ENCODE measurements at places on chromosomes 7 and 10. TPM values are rescaled to one million over a fixed set of nuclear protein-coding genes. Genes with fewer than 3 reads are reported as not detected.

- no peak for DNase-seq
Measured at GRCh38 chr10:60031183-60031582, 124.8 kb upstream of the CCDC6 start.

DNA sequence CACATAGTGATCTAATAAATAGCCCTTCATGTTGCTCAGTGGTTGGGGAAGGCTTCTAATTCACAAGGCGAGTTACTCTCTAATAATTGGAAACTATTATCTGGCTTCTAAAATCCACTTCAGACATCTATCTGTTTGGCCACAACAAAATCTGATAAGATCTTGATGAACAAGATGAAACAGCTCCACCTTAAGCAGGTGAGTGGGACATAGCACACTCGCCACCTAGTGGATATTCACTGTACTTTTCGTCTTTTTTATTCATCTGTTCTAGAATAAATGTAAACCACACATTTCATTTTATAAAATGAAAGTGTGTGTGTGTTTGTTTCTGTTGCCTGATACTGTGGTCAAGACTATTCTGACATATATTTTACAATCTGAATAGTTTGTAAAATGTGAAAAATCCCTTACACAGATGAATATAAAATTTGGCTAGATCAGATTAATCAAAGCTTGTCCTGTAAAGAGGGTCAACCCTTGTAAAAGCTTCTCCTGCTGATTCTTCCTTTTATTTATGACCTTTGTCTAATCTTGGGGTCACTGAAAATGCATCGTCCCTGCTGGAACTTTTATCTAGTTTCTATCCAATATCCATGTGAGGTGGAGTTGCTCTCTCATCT is 26.5 kb upstream of the CNTNAP2 start:
- no peak for DNase-seq

DNA sequence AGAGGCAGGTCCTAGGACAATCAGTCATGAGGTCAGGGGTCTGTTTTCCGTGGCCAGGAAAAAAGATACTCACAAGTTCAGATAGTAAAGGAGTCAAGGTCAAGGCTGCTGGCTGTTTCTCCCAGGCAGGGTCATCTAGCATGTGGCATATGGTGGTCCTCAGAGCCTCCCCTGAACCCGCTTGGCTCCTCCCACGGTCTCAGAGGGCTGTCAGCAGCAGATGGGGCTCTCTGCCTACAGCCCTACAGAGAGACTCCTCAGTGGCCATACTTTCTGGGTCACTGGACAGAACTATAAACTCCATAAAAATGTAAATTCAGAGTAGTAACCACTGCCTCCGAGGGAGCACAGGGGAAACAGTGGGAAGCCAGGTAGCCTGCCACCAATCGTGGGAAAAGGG is 11.3 kb upstream of the DRGX start:
- DNase-seq: no peak

DNA sequence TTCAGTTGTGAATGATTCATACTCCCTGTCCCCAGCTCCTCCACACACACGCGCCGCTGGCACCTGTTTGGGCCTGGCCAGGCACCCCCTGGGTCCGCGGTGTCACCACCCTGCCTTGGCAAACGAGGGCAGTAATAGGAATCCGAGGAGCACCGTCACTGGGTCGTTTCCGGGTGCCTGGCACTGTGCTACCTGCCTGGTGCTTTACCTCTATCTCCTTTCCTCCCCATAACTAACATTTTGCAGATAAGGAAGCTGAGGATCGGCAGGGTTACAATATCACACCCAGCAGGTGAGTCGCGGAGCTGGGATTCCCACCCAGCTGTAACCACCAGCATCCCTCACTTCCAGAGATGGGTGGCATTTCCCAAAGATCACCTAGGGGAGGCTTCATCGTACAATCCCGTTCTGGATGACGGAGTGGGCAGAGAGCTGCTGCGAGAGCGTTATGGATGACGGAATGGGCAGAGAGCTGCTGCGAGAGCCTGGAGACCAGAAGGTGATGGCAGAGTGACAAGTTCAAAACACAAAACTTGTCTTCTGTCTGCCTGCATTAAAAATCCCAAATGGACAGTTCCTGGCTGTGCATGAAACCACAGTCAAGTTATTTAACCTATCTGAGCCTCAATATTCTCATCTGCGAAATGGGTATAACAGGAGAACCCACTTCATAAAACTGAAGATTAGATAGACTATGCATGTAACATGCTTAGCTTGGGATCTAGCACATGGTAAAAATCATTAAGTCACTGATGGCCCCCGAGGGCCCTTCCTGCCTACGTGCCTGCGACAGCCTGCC is 1.1 kb upstream of the HSPA12A start:
- no peak for DNase-seq

DNA sequence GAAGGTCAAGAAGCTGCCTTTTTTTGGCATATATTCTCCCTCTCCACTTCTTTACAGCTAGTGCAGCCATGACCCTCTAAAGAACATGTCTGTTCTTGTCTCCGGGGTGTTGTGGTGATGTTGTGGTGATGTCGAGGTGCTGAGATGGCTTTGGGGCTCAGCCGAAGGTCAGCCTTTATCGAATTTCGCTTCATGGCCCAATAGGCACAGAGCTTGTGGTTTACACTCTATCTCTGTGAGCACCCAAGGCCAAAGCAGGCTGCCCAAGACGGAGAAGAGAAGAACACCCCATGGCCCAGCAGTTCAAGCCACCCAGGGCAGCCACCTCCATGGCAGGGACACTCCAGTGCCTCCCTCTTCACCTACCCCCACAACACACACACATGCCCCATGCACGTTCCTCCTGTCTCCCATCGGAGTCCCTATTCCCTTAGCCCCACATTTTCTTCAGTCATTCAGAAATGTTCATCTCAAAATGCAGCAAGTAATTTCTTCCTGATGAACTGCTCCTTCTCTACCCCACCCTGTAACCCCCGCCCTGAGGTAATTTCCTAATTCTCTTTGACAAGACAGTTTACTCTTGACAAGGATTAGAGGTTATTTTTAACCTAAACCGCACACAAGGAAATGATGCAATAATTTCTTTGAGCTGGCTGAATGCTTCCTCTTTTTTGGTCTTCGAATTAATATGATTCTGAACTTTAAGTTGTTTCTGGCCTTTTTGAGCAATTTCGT is 18.6 kb upstream of the ADRB1 start:
- DNase-seq: peak; percentile 18

- DNase-seq: no peak
Measured at GRCh38 chr7:140519007-140519399, 39.7 kb upstream of the MKRN1 start.

GRCh38 chr7:133529861-133530260 is 277.0 kb downstream of the EXOC4 start:
- DNase-seq: no peak

MBL2 gene
- not detected for total RNA-seq

PALD1 gene
- not detected for total RNA-seq

- no peak for DNase-seq
Measured at GRCh38 chr10:29611781-29612381, 22.9 kb downstream of the SVIL start.

HOXA13 gene
- total RNA-seq: 13.1 TPM

DNA sequence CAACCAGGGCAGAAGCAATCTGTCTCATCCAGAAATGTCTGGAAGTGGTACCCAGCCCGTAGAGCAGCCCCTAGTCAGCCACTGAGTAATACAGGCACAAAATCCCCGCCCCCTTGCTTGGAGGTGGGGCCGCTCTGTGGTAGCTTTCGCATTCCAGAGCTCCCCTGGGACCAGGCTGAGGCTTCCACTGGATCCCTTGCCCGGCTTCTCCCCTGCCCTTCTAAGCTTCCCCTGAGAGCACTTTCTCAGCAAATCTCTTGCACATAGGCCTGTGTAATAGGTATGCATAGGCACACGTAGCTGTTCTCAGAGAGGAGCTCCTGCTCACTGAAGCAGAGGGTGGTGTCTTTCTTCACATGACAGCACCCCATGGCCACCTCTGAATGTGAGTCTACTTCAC is 144.2 kb downstream of the BMS1 start:
- no peak for DNase-seq

- no peak for DNase-seq
Measured at GRCh38 chr10:44478876-44479705, 94.2 kb upstream of the CXCL12 start.

- no peak for DNase-seq
Measured at GRCh38 chr7:87797395-87797794, 78.8 kb downstream of the SLC25A40 start.

DNA sequence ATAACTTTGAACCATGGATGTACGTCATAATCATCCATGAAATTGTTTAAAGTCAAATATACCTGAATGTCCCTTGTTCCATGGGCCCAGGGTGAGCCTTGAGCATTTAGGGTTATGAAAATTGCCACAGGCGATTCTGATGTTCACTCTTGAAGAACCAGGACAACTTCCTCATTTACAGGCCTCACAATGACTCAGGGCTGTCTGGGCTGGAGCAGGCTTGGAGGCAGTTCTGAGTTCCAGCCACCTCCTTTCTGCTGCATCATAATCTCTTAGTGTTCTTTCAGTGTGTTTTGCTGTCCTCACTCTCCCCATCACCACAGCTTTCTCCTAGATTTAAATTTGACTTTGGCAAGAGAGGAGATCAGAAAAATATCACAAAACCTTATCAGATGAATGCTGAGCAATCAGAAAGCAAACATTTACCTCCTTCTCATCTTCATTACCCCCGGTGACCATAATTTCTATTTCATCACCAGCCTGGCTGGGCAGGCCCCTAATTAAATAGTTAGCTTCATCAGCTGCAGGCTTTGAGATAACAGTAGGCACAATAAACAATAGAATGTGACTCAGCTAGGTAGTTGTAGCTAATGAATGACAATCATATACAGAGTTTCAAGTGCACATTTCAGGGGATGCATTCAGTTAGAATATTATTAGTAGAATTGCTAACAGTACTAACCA is 571.0 kb downstream of the SH2D4B start:
- DNase-seq: no peak

- DNase-seq: no peak
Measured at GRCh38 chr10:107072028-107072427, 92.5 kb downstream of the SORCS1 start.

DNA sequence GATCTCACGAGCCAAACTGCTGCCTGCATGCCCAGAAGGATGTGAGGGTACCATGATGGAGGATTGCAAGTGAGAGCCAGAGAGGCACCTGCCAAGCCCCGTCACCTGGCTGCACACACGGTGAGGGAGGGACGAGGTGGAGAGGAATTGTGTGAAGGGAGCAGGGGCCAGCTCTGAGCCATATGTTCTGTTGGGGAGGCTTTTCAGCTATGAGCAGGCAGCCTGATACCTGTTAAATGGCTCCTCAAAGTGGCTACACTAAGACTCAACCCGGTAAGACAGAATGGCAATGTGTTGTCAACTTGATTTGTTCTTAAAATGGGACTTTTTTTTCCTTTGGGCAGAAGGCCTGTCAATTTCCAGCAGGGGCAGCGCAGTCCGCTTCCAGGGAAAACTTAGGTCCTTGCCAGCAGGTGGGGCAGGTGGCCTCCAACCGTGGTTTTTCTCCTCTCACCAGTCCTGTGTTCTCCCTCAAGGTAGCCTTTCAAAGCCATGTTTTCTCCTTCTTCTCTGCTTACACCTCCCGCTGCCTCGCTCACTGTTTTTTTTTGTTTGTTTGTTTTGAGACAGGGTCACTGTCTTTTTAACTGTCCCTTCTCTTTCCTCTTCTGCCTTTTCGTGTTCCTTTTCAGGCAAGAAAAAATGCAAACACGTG is 57.7 kb upstream of the ZNRF2 start:
- no peak for DNase-seq

- DNase-seq: no peak
Measured at GRCh38 chr7:122430710-122431109, 126.2 kb upstream of the FEZF1 start.

NUTM2B gene
- not detected for total RNA-seq

- no peak for DNase-seq
Measured at GRCh38 chr7:69025249-69025648, 573.0 kb upstream of the AUTS2 start.

TMEM140 gene
- total RNA-seq: 0.51 TPM

DNA sequence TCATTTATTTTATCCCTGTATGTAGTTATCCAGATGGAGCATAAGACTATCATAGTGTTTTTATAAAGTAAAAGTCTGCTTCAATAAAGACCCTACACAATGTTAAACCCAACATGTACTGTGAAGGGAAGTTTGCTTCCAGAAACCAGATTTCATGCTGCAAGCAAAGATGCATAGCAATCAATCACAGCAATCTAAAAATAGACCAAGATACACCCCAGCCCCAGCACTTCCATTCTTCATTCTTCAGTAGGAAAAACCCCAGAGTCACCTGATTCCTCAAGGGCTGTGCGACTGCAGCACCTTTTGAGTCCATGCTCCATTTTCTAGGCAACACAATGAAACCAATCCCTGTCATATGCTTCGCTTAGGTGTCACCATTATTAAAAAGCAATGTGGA is 66.9 kb upstream of the PDE1C start:
- DNase-seq: no peak

NEUROG3 gene
- total RNA-seq: not detected

GRCh38 chr7:418636-419280 is 100.9 kb downstream of the PDGFA start:
- no peak for DNase-seq

DNA sequence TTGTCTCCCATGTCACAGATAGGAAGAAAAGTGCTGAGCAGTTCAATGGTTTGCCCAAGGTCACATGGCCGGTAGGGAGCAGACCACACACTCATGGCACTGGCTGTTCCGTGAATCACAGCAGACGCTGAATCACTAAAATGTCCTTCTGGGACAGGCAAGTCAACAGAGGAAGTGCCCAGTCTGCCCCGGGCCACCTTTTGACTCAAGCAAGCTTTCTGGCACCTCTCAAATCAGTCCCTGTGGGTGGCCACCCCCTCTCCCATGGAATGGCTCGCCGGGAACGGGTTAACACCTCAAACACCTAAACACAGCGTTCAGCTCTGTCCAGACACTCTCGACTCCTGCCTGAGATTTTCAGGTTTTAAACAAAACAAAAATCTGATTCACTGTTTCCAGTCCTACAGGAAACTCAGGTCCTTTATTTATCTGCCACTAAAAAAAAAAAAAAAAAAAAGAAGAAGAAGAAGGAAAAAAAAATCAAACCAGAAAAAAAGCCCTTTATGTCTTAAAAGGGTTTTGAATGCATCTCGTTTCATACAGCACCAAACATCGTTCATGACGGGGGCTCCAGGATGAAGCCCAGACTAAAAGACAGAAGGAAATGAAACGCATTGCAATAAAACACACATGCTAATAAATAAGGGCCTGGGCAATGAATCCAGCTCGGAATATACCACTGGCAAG is 15.5 kb downstream of the CARD11 start:
- DNase-seq: peak; percentile 2

- peak; percentile 31 for DNase-seq
Measured at GRCh38 chr7:128323459-128324367, 20.0 kb downstream of the RBM28 start.

PHKG1 gene
- 0.50 TPM for total RNA-seq

CLRN3 gene
- total RNA-seq: not detected

- DNase-seq: peak; percentile 82
Measured at GRCh38 chr10:124153023-124153826, 59.8 kb upstream of the CHST15 start.

- no peak for DNase-seq
Measured at GRCh38 chr10:31820096-31820495, 108.5 kb downstream of the ARHGAP12 start.

DNA sequence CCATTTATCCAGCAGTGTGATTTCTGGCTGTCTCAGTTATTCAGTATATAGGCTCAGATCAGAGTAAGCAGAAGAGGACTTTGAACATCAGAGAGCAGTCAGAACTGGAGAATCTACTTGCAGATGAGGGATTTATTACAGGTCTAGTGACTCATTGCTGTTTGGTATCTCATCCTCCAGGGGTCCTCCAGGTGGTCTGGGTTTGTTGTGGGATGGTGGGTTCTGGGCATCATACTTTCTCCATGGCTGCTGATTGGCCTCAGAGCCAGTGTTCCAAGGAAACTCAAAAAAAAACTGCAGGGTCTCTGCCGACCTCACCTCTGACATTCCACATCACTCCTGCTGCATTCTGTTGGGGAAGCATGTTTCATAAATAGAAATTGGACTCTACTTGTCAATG is 214.8 kb downstream of the CNTNAP2 start:
- no peak for DNase-seq

CDK13 gene
- total RNA-seq: 30.4 TPM

Data from HFFc6 (cell line).